ENCODE measurements at places on chromosomes 1 and 21.
A peak's percentile ranks its signal among the peaks of the same experiment; 100 is the strongest.

DNA sequence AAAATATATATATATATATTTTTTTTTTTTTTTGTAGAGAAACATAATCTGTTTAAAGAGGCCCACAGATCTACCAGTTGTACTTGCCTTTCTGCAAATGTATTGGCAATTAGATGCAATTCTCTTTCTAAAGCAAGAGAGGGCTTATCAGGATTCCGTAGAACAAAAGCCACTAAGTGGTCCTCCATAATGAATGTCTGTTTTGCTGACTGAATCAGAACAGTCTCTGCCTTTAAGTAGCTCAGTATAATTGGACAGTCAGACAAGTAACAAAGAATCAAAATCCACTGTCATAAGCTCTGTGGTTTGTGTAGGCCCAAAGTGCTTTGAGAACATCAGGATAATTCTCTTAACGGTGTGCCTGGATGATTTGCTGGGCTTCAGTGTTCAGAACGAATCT lies 17.3 kb downstream of the SARS1 start:
- no peak for DNase-seq

- DNase-seq = peak; percentile 11
Observed at GRCh38 chr1:20785907-20786252, 1.2 kb downstream of the HP1BP3 start.

DNA sequence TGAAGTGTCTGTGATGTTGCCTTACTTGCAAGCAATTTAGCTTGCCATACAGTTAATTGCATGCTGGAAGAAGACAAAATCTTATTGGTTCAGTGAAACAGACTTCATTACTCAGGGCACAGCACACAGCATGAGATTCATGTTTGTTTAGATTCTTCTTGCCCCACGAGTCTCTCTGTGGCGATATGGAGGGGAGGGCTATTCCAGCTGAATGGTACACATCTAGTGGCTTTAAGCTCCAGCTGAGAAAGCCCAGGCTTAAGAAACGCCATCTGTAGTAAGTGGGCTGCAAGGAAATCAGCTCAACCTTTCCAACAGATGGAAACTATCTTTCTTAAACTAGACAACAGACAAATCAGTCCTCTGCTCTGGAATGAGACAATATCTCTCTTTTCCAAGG lies 1022.0 kb downstream of the NCAM2 start:
- no peak for DNase-seq

DNA sequence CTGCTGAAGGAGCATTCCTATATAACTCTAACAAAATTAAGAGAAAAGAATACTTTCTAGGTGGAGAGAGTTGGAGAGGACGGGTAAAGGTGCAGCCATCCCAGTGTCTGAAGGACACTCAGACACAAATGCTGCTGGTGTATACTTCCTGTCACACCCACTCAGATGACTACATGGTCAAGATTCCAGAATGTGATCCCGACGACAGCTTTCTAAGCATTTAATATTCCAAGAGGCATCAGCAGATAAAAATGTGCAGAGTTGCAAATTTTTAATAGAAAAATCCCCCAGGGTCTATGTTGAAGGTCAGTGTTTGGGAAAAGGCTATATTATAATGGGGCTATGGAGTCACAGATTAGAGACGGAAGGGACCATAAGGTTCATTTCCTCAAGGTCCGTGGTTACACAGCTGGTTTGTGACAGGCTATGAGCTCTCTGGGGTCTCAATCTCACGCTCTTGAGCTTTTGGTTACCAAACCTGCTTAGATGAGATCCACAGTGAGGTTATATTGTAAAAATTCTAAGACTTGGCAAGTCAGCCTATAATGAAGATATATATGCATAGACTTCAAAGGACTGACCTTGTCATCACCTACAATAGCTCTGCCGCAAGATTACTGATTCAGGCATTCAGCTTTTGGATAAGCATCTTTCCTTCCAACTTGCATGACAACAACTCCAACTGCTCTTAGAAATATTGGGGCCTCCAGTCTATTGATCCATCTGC lies 35.1 kb downstream of the ZNF281 start:
- no peak for DNase-seq

DNA sequence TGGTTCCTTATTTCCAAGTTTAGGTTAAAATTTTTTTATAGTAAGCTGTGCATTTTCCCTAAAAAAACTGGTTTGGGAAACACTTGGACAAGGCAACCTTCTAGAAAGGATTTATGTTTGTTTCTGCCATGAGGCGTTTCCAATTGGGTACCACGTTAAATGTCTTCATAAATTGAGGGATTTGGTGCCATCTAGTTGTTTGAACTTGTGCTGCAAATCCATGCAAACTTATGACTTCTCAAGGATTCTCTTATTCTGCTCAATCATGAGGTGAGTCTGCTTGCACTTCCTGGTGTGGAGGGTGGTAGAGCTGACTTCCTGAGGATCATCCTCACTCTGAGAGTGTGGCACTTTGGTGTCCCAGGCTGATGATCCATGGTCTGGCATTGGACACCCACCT lies 123.3 kb downstream of the PCNX2 start:
- no peak for DNase-seq

DNA sequence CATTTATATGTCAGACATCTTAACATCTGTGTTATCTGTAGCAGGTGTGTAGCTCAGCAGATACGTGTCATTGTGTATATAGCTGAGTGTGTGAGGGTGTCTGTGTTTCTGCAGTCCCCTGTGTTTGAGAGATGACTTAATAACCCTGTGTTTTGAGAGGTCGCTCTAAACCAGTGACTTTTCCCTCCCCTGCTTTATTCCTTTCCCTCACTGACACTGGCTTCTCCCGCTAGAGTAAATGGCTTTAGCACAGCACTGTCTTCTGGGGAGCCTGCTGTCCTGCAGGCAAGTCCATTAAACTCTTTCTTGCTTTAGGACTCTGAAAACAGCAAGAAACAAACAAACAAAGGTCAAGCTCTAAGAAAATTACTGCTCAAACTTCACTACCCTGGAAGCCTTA lies 53.0 kb downstream of the VANGL1 start:
- DNase-seq = no peak

DNA sequence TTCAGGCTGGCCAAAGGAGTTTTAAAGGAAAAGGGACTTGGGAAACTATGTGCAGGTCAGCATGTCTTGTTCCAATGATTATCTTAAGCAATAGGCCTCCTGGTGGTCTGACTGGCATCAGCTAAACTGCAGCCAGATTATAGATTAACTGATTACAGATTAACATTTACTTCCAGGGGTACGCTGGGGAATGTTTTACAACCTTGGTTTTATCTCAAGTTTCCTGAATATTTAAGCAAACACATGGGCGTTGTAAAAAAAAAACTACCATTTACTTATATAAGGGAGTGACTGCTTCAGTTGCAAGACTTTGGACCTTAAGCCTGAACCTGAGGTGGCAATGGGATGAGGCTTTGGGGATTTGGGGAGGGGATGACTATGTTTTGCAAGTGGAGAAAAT lies 600.6 kb upstream of the B3GALT2 start:
- DNase-seq = no peak

GRCh38 chr1:55426156-55426555 lies 211.0 kb upstream of the USP24 start:
- DNase-seq = no peak

- DNase-seq = no peak
Observed at GRCh38 chr1:219149953-219150352, 23.7 kb upstream of the LYPLAL1 start.

DNA sequence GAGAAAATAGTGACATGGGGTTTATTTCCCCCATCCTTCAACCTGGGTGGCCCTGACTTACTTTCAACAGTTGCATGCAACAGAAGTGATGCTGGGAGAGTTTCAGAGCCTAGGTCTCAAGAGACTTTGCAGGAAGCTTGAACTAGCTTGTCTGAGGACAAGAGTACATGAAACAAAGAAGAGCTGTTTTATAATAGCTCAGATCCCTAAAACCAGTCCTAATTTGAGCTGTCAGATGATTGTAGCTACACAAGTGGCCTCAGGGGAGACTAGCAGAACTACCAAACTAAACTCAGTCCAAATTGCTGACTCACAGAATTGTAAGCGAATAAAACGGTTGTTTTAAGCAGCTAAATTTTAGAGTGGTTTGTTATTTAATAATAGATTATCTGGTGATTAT lies 17.1 kb downstream of the RC3H1 start:
- no peak for DNase-seq

DNA sequence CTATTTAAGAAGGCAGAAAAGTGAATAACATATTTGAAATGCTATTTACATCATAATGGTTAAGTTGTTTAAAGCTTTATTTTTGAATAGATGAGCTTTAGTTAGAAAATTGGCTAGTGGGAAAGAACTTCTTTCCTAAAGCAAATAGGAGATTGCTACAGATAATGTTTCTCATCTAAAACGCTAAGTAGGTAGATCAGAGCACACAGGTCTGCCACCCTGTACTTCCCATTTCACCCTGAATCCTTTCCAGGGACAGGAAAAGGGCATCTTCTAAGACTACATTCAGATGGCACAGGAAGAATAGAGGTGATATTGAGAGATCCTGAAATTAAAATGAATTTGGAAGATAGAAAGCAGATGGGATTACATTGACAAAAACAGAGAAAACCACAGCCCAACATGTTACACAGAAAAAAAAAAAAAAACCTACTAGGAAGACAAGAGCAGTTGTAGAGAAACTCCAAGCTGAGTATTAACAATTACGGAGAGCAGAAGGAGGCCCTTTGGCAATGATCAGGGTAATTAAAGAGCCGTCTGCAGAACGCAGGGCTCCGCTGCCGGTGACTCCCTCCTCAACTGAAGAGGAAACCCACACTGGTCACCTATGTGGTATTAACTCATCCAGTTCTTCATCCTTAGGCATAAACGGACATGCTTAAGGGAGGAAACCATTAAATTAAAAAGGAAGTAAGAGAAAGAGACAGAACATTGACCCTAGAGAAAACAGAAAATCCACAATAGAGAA lies 53.6 kb upstream of the MAP10 start:
- DNase-seq = no peak

- DNase-seq = no peak
Observed at GRCh38 chr1:15355968-15356625, 53.6 kb upstream of the EFHD2 start.

GRCh38 chr1:106080608-106081325 lies 975.7 kb upstream of the PRMT6 start:
- no peak for DNase-seq

DNA sequence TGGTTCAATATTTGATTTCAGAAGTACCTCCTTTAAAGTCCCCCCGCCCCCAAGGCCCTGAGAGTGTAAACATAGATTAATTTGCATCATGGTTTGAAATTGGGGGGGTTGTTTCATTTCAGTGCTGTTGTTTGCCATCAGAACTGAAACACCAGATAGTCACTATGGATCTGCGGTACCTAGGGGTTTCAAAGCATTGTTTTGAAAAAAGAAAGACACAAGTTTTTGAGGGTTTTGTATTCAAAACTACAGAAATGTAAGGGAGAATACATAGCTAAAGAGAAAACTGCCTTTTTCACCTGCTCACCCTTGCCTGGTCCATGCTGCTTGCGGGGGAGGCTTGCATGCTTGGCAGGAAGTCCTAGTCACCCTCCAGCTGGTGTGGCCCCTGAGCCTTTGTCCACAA lies 59.3 kb downstream of the ACP6 start:
- no peak for DNase-seq
